A673 (cell line): ENCODE measurements at places on chromosomes 1 and 21.
A peak's percentile ranks its signal among the peaks of the same experiment; 100 is the strongest.

DNA sequence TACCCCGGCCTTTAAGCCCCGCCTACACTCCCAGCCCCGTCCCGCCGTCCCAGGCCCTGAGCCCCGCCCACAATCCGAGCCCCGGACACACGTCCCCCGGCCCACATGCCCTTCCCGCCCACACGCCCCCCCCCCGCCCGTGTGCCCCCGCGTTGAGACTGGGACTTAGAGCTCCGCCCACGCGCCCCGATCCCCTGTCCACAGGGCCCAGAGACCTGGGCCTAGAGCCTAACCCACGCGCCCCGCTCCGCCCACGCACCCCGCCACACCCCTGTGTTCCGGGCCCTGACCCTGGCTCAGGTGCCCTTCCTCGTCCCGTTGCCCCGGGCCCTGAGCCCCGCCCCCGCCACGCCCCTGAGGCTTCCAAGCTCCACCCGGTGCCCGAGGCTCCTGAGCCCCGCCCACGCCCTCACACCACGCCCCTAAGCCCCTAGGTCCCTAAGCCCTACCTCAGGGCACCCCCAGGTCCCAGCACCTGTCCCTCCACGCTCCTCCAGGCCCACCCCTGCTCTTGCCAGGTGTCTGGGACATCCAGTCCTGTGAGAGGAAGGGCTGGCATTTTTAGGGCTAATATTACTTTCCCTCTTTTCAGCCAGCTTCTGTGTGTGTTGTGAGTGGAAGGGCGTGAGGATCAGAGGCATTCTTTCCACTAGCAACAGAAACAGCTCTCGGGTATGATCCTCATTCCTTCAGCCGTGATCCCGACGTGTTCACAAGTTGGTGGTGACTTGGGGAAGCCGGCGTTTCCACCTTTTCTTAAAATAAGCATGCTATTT, 552 bp upstream of the GPR157 start:
- peak; percentile 75 for DNase-seq

GRCh38 chr1:112692681-112693080, 14.2 kb downstream of the RHOC start:
- no peak for DNase-seq

DNA sequence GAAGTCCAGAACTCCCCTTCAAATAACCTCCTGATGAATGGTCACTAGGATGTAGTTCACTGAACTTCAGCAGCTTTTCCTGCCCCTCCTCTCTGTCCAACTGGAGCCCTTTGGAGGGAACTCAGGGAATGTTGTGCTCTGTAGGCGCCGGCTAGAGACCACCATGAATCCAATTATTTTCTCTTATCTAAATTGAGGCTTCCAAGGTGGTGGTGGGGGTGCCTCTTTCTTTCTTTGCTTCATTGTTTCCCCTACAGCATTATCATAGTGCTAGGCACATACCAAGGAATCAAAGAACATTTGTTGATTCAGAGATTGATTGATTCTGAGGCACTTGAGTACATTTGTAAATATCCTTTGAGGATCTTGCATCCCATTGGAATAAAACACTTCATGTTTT, 426.6 kb upstream of the PLXNA2 start:
- DNase-seq: no peak

DNA sequence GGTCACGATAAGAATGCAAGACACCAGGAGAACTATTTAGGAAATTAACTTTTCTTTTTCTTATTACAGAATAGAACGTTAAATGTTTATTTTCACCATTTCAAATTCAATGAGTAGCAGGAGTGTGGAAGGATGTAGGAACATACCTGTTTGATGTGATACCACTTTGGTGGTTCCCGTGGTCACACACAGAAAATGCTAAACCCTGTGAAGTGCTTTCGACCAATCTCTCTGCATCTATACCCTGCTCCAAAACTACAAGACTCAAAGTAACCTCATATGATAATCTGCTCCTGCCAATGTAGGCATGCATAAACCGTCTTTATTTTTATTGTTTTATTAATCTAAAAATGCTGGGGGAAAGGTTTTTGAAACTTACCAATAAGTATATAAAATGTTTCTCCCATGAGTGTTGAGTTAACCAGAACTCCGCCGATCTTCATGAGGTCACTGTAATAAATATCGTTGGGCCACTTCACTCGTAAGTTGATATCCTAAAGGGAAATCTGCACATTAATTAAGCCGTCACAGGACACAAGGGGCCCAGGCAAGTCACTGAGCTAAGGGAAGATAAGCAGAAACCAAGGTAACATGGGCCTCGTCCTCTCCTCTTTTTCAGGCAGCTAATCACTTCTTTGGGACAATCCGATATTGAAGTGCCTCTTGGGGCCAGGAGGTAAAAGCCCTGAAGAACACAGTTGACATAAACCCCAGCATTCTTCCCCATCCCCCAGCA, 60.6 kb downstream of the SIM2 start:
- DNase-seq: no peak

DNA sequence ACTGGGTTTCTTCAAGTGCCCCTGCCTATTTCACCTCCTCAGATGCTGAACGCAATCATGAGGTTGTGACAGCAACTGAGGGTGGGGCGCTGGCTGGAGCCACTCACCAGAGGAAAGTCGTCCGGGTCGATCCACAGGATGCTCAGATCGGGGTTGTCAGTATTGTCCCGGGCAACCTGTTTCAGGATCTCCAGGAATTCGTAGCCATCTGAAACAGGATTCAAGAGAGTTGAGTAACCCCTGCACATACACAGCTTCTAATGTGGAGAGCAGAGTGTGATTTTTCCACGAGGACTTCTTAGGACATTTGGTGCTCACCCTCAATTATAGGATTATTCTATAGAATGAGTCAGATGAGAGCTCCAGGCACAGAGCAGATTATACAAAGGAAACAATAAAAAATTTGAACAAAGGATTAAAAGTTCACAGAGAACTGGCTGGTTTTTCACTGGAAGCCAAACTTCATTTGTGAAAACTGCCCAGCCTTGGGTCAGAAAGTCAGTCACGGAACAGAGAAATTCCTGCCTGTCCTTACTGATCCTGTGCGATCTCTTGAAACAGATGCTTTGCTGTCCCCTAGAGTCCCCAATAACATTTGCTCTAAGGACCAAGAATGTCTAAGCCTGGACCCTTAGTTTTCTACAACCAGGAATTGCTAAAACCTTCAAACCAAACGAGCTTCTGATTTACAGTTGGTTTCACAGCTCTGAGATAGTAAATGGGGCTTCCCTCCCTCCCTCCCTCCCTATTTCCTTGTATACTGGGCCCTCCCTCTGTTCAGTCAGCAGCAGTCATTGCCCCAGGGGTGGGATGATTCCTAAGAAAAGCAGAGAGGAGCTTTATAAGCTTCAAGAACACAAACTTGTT, 63.2 kb downstream of the CASQ2 start:
- DNase-seq: peak; percentile 82
